ENCODE measurements at places on chromosomes 7 and 10.

DNA sequence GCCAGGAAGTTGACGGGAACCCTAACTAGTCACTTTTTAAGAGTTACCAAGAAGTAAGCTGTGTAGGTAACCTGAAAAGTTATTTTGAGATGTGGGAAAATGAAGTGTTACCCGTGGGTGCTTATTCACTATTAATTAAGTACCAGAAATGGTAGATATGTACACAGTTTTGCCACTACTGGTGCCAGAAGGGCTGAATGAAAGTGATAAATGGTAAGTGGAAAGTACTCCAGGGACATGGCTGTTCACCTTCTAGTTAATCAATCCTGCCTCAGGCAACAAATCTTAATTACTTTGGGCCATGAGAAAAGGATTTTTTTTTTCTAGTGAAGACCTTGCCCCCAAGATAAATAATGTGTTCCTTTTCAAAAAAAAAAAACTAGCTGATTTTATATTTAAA, 15.8 kb downstream of the NET1 start:
- H3K36me3 ChIP-seq = no peaks in the 10 kb centered on the region
- H3K27ac ChIP-seq = no peak overlapping the region
- no peaks in the 10 kb centered on the region for H3K27me3 ChIP-seq

DNA sequence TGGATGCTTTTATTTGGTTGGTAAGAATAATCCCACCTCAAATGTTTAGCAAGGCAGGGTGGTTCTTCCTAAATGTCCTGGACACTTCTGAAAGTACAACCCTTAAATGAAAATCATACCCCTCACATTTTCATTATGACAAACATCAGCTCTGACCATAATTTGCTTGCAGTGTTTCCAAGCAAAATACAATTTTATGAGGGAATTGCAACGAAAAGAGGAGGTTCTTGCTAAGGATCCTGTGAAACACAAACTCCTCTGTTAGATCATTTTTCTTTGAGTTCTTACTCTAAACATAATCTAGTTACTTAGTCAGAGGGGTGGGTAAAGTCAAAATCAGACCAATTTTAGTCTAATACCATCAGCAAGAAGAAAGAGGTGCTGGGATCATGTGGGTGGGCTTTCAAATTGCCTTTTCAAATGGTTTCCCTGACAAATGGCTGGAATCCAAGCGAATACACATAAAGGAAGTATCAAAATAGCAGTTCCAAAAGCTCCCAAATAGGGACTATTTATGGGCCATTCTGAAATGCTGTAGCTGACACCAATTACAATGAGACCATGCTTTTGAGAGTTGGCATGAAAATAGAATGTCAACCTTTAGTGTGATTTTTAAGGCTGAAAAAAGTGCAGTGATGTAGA, 164.9 kb upstream of the INHBA start:
- DNase-seq = no peak
- H3K36me3 ChIP-seq = no peaks in the 10 kb centered on the region
- no peak overlapping the region for H3K27ac ChIP-seq
- H3K4me3 ChIP-seq = no peak overlapping the region

DNA sequence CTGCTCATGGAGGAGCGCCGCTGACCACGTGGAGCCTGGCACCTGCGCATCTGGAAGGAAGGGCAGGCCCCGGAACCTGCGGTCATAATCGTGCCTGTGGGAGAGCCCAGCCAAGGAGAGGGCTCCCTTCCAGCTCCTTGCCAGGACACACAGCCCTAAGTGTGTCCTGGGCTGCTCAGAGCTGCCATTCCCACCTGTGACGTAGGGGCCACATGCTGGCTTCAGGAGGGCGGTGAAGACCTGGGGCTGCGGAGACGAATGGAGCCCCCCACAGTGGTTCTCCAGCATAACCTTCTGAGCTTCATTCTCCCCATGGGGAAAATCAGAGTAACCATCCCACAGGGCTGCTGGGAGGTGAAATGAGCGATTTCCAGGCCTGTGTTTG, 127.6 kb upstream of the CHST15 start:
- peaks cover 57% of the 10 kb centered on the region for H3K4me1 ChIP-seq
- DNase-seq = no peak
- H3K27ac ChIP-seq = peak overlapping the region; percentile 34
- no peaks in the 10 kb centered on the region for H3K36me3 ChIP-seq
- no peaks in the 10 kb centered on the region for H3K27me3 ChIP-seq

DNA sequence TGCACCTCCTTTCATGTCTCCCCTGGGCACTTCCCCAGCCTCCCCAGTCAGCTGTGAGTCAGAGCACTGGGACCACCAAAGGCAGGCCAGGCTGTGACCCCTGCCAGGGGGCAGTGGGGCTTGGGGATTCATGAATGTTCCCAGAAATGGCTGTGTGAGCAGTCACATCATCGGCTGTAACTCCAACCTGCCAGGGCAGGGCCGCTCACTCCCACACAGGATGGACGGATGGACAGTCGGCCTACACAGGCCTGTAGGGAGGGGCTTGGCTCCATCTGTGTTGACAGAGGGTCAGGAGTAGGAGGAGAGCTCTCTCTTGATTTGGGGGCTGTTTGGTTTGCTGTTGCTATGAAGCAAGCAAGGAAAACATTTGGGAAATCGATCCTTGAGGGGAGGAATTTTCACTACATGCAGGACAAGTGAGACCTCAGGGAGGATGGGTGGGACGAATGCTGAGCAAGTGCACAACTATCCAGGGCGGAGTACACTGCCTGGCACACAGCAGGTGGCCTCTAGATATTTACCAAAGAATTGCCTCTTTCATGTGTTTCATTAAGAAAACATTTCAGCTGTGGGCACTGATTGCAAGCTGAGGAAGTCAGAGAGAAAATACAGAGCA, 2.9 kb upstream of the IGFBP1 start:
- peaks cover 7% of the 10 kb centered on the region for H3K27me3 ChIP-seq
- no peak for DNase-seq
- H3K27ac ChIP-seq = no peak overlapping the region
- no peak overlapping the region for H3K4me3 ChIP-seq
- H3K36me3 ChIP-seq = no peaks in the 10 kb centered on the region

DNA sequence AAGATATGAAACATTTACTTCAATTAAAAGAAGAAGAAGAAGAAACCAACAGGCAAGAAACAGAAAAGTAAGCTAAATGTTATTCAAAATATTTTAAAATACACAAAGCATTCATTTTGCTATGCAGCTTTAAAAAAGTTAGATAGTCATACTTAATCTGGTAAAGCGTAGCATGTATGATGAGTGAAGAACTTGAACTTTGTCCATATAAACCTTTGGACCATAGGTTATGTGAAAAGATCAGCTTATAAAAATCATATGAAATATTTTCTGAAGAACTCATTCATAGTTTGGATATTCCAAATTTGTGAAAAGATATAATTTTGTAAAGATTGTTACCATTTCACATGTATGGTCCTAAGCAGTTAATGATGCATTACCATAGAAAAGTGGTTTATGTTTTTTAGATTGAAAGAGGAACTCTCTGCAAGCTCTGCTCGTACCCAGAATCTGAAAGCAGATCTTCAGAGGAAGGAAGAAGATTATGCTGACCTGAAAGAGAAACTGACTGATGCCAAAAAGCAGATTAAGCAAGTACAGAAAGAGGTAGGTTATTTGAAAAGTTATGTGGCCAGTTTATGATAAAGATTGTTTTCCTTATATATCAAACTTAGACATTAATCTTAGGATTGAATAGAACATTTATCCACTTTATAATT, 37.3 kb downstream of the KIF20B start:
- no peaks in the 10 kb centered on the region for H3K36me3 ChIP-seq
- H3K4me3 ChIP-seq = no peak overlapping the region

DNA sequence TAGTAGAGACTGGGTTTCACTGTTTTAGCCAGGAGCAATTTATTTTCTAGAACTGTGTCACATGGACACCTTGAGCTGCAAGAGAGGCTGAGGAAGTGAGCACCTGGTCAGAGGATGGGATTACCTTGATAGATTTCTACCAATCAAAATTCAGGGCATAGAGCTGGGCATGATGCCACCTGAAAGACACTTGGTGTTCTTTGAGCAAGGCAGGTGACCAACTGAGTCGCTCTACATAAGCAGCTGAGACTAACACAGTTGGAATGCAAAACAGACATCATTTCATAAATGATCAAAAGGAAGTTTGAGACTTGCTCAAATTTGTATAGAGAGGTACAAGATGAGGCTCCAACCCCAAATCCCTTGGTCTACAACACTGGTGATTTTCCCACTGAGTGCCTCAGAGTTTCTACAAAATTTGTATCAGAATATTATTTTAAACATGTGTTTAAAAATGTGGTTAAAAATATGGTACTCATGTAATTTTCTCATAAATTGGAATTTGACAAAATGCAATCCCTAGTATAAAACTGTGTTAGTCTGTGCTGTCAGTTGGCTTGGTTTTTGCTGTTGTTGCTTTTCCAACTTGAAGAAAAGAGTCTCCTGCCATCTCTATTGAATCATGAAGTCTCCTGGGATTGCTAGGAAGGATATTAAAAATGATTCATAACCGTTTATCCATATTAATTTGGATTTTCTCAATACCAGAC, 156.4 kb upstream of the MDFIC start:
- H3K27me3 ChIP-seq = no peaks in the 10 kb centered on the region
- no peaks in the 10 kb centered on the region for H3K4me1 ChIP-seq
- no peak overlapping the region for H3K4me3 ChIP-seq
- no peaks in the 10 kb centered on the region for H3K36me3 ChIP-seq
- no peak for DNase-seq

DNA sequence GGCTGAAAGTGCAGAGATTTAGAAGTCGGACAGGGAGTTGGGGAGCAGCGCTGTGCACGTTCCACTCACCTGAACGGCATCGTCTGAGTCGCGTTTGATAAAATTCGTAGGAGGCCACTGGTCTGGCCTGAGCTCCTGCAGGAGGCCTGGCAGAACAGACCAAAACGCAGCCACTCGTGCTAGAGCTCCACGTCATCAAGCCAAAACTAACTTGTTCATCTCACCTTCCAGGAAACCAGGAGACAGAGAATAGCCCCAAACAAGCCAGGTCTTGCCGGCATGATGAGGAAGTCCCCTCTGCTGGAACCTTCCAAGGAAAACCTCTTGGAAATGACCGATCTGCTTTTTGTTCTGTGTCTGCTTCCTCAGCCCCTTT, 43.4 kb upstream of the DNAJB6 start:
- H3K27ac ChIP-seq = no peak overlapping the region
- no peaks in the 10 kb centered on the region for H3K4me1 ChIP-seq
- no peak overlapping the region for H3K4me3 ChIP-seq
- no peaks in the 10 kb centered on the region for H3K36me3 ChIP-seq
- no peak for DNase-seq

DNA sequence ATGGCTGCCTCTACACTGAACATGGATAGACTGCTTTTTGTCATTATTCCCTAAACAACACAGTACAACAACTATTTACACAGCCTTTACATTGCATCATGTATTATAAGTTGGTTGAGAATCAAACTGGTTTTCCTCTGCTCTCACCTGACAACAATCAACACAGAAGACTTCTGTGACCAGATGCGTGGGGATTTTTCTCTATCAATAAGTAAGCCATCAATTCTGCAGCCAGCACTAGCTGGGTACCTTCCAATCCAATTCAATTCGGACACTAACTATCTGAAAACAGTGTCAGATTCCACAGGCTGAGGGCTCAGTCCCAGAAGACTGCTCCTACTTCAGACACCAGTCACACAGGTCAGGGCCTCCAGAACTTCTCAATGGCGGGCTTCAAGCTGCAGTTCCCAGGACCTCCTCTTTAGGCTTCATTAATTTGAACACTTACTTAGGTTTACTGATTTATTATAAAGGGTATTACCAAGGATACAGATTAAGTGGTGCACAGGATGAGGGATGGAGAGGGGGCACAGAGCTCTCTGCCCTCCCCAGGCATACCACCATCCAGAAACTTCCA, 36.4 kb upstream of the ASL start:
- DNase-seq = no peak
- no peak overlapping the region for H3K27ac ChIP-seq
- no peak overlapping the region for H3K4me3 ChIP-seq
- H3K4me1 ChIP-seq = no peaks in the 10 kb centered on the region
- H3K36me3 ChIP-seq = no peaks in the 10 kb centered on the region

DNA sequence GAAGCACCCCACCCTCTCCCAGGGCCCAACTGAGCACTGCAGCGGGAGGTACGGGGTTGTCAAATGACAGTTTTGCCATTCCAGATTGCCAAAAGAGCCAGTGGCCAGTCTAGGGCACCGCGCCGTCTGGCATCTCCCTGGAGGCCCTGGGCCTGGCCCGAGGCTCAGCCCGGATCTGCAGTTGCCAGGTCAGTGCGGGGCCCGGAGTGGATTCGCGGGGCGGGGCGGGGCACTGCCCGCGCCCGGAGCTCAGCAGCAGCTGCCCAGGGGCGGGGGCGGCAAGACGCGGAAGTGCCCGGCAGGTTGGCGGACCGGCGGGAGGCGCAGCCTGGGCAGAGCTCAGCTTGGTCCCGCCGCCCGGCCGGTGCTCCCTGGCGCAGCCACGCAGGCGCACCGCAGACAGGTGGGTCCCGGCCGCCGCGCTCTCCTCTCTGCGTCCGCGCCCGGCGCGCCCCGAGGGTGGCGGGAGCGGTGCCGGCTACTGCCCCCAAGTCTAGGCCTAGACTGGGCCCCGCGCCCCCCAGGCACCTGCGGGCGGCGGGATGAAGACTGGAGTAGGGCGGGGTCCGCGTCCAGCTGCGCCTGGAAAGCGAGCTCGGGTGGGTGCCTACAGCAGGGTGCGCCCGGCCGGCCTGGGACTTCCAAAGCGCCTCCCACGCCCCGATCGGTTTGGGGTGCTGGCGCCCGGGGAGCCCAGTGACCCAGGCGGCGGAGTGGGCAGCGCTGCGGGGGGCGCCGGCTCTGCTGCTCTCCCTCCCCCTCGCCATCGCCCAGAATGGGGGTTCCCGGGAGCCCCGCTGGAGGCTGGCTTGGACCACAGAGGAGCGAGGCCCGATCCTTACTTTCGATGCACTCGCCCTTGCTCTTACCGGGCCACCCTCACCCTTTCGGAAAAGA, at the start of gene IRF5:
Gene IRF5 (plus strand): TSS at position 281 of the 897 bp plus-strand sequence. CDS start 4,155 bp downstream, outside the sequence.
- no peaks in the 10 kb centered on the region for H3K27me3 ChIP-seq
- peak within 1 kb of the TSS; percentile 63 for H3K27ac ChIP-seq
- H3K36me3 ChIP-seq = no peaks in the 10 kb centered on the region

GRCh38 chr10:33248638-33249037, 85.8 kb downstream of the NRP1 start:
- peaks cover 4% of the 10 kb centered on the region for H3K4me1 ChIP-seq
- peaks cover 8% of the 10 kb centered on the region for H3K36me3 ChIP-seq
- H3K27me3 ChIP-seq = no peaks in the 10 kb centered on the region
- DNase-seq = no peak

- no peaks in the 10 kb centered on the region for H3K36me3 ChIP-seq
- DNase-seq = no peak
- peak overlapping the region; percentile 70 for H3K27ac ChIP-seq
Measured at GRCh38 chr7:36119005-36119706, 33.9 kb upstream of the EEPD1 start.

GRCh38 chr7:135333946-135334345, 100.3 kb downstream of the STRA8 start:
- no peak overlapping the region for H3K27ac ChIP-seq
- H3K4me3 ChIP-seq = no peak overlapping the region
- H3K4me1 ChIP-seq = no peaks in the 10 kb centered on the region
- DNase-seq = no peak

- H3K27me3 ChIP-seq = no peaks in the 10 kb centered on the region
- H3K4me1 ChIP-seq = peaks cover 7% of the 10 kb centered on the region
- no peak overlapping the region for H3K4me3 ChIP-seq
Measured at GRCh38 chr10:119714484-119714816, 11.4 kb upstream of the INPP5F start.
